ENCODE measurements at places on chromosomes 2 and 18.

GRCh38 chr18:48002933-48003365 is 72.5 kb upstream of the SMAD2 start:
- peak; percentile 79 for DNase-seq

- DNase-seq: no peak
Measured at GRCh38 chr18:74534150-74534969, at the start of gene CNDP1. CNDP1 (plus strand) TSS chr18:74534500; CDS start chr18:74534668, 168 bp downstream.

- DNase-seq: no peak
Measured at GRCh38 chr18:3027370-3027891, 14.5 kb upstream of the LPIN2 start.

GRCh38 chr2:240383099-240383758 is 52.2 kb upstream of the GPC1 start:
- no peak for DNase-seq

GRCh38 chr2:221156062-221156734 is 415.9 kb downstream of the EPHA4 start:
- no peak for DNase-seq

GRCh38 chr2:174024524-174025270 is 59.5 kb upstream of the SP3 start:
- no peak for DNase-seq

- no peak for DNase-seq
Measured at GRCh38 chr2:174454566-174454965, 32.3 kb downstream of the GPR155 start.

DNA sequence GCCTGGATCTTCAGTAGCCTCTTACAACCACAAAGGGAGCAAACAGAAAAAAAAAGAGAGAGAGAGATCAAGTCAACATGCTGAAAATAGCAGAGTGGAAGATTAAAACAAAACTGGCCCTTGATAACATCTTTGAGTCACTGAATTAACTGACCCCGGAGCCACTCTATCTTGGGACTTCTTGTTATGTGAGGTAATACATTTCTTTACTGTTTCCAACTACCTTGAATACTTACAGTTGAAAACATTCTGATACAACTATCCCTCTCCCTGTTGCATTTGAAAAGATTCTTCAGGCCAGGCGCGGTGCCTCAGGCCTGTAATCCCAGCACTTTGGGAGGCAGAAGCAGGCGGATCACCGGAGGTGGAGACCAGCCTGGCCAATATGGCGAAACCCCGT is 208.1 kb downstream of the MEMO1 start:
- no peak for DNase-seq

GRCh38 chr2:66919286-66919685 is 477.8 kb upstream of the ETAA1 start:
- DNase-seq: no peak

DNA sequence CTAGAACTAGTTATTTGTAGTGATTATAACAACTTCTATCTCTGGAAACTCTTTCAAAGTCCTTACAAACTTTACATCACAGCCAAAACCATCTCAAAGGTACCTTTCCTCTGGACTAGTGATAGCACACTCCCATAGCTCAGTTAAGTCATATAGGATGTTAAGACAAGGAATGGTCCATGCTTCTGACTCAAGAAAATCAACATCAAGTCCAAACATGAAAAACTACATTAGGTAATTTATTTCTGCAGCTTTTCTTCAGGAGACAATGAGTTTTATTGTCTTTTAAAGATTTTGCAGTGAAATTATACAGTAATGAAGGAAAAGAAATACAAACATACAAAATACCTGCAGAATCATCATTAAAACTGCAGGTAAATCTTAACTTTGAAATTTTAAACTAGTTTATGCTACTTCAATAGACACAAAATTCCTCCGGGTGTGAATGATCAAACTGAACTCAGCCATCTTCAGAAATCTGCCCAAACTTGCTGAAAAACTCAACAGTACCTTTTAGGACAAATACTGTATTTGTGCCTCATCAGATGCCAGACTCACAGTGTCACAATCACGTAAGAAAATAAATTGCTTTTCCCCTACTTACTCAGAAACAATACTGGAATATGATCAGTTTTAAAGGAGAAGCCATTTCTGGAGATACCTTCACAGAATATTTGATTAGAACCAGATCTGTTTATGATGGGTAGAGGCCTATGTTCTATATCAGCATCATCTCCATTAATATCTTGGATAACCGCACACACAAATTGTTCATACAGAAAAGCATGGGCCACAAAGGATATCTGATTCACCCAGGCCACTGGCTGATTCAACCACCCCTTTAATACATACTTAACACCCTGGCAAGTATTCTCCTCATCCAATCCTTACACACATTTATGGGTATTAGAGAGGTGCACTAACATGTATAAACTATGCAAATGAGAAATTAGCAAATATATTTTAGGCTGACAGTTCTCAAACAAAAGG is 2.6 kb downstream of the TMEM131 start:
- no peak for DNase-seq

- no peak for DNase-seq
Measured at GRCh38 chr2:44655401-44655864, 286.1 kb upstream of the SIX3 start.

- no peak for DNase-seq
Measured at GRCh38 chr2:33729353-33729752, 130.3 kb upstream of the FAM98A start.

GRCh38 chr2:85175369-85176299 is 42.4 kb downstream of the TCF7L1 start:
- no peak for DNase-seq

GRCh38 chr2:212921061-212921460 is 230.4 kb downstream of the IKZF2 start:
- no peak for DNase-seq

GRCh38 chr2:205767617-205768016 is 85.3 kb downstream of the NRP2 start:
- DNase-seq: no peak

DNA sequence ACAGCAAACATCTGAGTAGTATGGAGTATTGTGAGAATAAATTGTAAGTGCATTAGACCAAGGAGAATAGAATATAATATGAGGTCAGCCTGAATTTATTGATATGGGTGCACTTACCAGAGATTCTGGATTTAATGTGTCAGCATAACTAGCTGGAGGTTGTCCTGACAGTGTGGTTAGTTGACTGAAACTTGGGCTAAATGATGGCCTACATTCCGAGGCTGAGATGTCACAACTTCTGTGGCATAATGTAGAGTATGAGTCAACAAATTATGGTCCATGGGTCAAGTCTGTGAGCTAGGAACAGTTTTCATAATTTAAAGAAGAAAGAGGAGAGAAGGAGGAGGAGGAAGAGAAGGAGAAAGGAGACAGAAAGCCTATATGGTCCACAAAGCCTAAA is 127.6 kb downstream of the QPCT start:
- peak; percentile 26 for DNase-seq

- DNase-seq: no peak
Measured at GRCh38 chr18:32763293-32763692, 9.5 kb downstream of the KLHL14 start.

- DNase-seq: peak; percentile 12
Measured at GRCh38 chr2:190948671-190949070, 65.3 kb downstream of the STAT1 start.

All from H54 (cell line).